RPMI7951 (cell line): ENCODE measurements at places on chromosomes 2 and 18. TPM values are rescaled to one million over a fixed set of nuclear protein-coding genes. Genes with fewer than 3 reads are reported as not detected.

The ELOA2 gene
- total RNA-seq, result not detected in 2 replicates

The FIGN gene
- total RNA-seq, result 5.3 and 5.8 TPM in 2 replicates

The UGT1A5 gene
- not detected in 2 replicates for total RNA-seq

The SFTPB gene
- not detected in 2 replicates for total RNA-seq

The IL18RAP gene
- not detected in 2 replicates for total RNA-seq

The PTCD3 gene
- 78.5 and 92.3 TPM in 2 replicates for total RNA-seq

The VAMP5 gene
- 25.7 and 33.6 TPM in 2 replicates for total RNA-seq

The LGALSL gene
- total RNA-seq, result under 0.01 and 0.20 TPM in 2 replicates

The DLX1 gene
- total RNA-seq, result 7.8 and 8.8 TPM in 2 replicates

The BOLL gene
- not detected in 2 replicates for total RNA-seq

The UGT1A4 gene
- total RNA-seq, result 0.12 TPM in 1 of 2 replicates, not detected in the other

The SERPINB4 gene
- not detected in 2 replicates for total RNA-seq

The SULT1C4 gene
- total RNA-seq, result not detected in 2 replicates

The ANKRD44 gene
- 10.8 and 11.3 TPM in 2 replicates for total RNA-seq

The OSBPL6 gene
- 10.7 and 12.3 TPM in 2 replicates for total RNA-seq

The SLC9A2 gene
- not detected in 2 replicates for total RNA-seq

The ABHD1 gene
- 0.12 TPM in 1 of 2 replicates, not detected in the other for total RNA-seq

The LYG2 gene
- not detected in 2 replicates for total RNA-seq

The LOXHD1 gene
- total RNA-seq, result not detected in 2 replicates

The MYCN gene
- total RNA-seq, result not detected in 2 replicates

The CNGA3 gene
- not detected in 2 replicates for total RNA-seq

The CNTNAP5 gene
- total RNA-seq, result not detected in 2 replicates

The HJURP gene
- 115 TPM in 2 replicates for total RNA-seq

The PLEK gene
- not detected in 2 replicates for total RNA-seq

The CRYBA2 gene
- 0.20 TPM in 1 of 2 replicates, not detected in the other for total RNA-seq

The HS6ST1 gene
- 2.9 and 4.6 TPM in 2 replicates for total RNA-seq

The NOL4 gene
- total RNA-seq, result not detected in 2 replicates

The CRYGD gene
- not detected in 2 replicates for total RNA-seq

The ABCG5 gene
- total RNA-seq, result not detected in 2 replicates

The MROH2A gene
- total RNA-seq, result 0.10 TPM in 1 of 2 replicates, not detected in the other

The COL3A1 gene
- total RNA-seq, result 33.6 and 39.9 TPM in 2 replicates

The ANO7 gene
- 0.72 and 1.1 TPM in 2 replicates for total RNA-seq

The HDLBP gene
- 403 and 467 TPM in 2 replicates for total RNA-seq

The ZAP70 gene
- total RNA-seq, result 2.0 and 2.1 TPM in 2 replicates

The NMS gene
- not detected in 2 replicates for total RNA-seq

The AP1S3 gene
- total RNA-seq, result 2.0 and 3.2 TPM in 2 replicates

The SNED1 gene
- total RNA-seq, result 63.7 and 65.5 TPM in 2 replicates

The GPR39 gene
- 36.0 and 39.9 TPM in 2 replicates for total RNA-seq

The ABCA12 gene
- under 0.01 TPM in 1 of 2 replicates, not detected in the other for total RNA-seq

The COMMD1 gene
- 78.7 and 100 TPM in 2 replicates for total RNA-seq

The FKBP1B gene
- 10.9 and 15.6 TPM in 2 replicates for total RNA-seq

The ACMSD gene
- total RNA-seq, result not detected in 2 replicates

The IL1RL2 gene
- total RNA-seq, result 0.39 TPM in 1 of 2 replicates, not detected in the other

The TRPM8 gene
- 13.6 and 19.9 TPM in 2 replicates for total RNA-seq

The FAHD2A gene
- 26.3 and 37.3 TPM in 2 replicates for total RNA-seq

The KCNS3 gene
- total RNA-seq, result 44.5 and 52.8 TPM in 2 replicates

The PLGLB2 gene
- total RNA-seq, result 0.60 and 1.2 TPM in 2 replicates

The SCG2 gene
- 57.7 and 79.7 TPM in 2 replicates for total RNA-seq

The NCOA1 gene
- total RNA-seq, result 8.3 and 9.9 TPM in 2 replicates

The STARD6 gene
- 0.84 and 0.88 TPM in 2 replicates for total RNA-seq

The CPO gene
- total RNA-seq, result not detected in 2 replicates

The C2orf76 gene
- total RNA-seq, result 19.8 and 23.7 TPM in 2 replicates

The FOXI3 gene
- not detected in 2 replicates for total RNA-seq

The DSG2 gene
- total RNA-seq, result 0.10 and 0.24 TPM in 2 replicates

The REG3G gene
- total RNA-seq, result not detected in 2 replicates

The TRIB2 gene
- total RNA-seq, result 132 and 150 TPM in 2 replicates

The TUBA3E gene
- total RNA-seq, result not detected in 2 replicates

The FAM237A gene
- not detected in 2 replicates for total RNA-seq
